ENCODE measurements at places on chromosomes 7 and 10. TPM values are rescaled to one million over a fixed set of nuclear protein-coding genes. Genes with fewer than 3 reads are reported as not detected.

- DNase-seq = no peak
Measured at GRCh38 chr10:12638103-12638502, 288.8 kb downstream of the CAMK1D start.

DNA sequence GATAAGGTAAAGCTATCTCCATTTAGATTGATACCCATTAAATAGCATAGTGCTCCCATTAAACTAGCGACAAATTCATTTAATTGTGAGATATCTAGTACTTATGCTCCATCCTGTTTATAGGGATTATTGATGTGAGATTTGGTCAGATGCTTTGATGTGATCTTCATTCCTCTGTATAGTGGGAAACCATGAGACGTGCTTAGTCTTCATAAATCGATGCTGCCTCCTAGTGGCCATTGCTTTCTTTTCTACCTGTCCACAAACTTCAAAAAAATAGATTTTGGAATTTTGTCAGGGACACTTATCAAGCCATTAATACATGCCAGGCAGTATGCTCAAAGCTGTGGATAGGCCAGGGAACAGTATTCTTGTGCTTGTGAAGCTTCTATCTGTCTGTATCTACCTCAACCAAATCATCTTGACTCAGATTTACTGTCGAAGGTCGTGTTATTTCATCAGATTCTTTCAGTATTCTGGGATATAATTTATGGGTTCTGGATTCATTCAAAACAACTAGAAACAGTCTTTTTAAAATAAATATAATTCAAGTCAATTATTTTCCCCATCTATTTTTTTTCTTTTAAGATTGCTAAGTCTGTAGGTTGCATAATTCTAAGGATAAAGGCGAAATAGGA, 12.0 kb downstream of the LSM8 start:
- DNase-seq = no peak

- no peak for DNase-seq
Measured at GRCh38 chr7:23012186-23012585, 1.7 kb downstream of the HYCC1 start.

GRCh38 chr10:3778692-3779157, 6.3 kb downstream of the KLF6 start:
- DNase-seq = no peak

- no peak for DNase-seq
Measured at GRCh38 chr7:149692557-149692982, 80.8 kb downstream of the ZNF467 start.

Gene AUTS2
- total RNA-seq = 40.4 TPM

- DNase-seq = no peak
Measured at GRCh38 chr7:72035266-72035665, 376.9 kb downstream of the CALN1 start.

DNA sequence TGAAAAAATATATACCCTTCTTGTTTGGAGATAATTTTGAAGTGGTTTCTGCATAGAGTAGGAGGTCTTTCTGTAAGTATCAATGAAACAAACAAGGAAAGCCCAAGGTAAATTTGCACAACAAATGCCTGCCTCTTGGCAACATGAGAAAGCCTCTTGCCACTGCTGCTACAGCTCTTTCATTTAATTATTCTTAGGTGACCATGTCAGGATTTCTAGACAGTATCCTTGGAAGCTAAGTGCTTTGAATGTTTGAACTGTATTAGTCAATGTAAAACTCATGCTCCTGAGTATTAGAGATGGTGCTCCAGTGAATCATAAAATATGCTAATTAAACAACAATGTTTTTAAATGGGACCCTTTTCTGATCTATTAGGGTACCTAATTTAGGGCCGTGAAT, 81.2 kb upstream of the ITGB1 start:
- no peak for DNase-seq

GRCh38 chr10:24152270-24152669, 56.7 kb upstream of the KIAA1217 start:
- DNase-seq = no peak

DNA sequence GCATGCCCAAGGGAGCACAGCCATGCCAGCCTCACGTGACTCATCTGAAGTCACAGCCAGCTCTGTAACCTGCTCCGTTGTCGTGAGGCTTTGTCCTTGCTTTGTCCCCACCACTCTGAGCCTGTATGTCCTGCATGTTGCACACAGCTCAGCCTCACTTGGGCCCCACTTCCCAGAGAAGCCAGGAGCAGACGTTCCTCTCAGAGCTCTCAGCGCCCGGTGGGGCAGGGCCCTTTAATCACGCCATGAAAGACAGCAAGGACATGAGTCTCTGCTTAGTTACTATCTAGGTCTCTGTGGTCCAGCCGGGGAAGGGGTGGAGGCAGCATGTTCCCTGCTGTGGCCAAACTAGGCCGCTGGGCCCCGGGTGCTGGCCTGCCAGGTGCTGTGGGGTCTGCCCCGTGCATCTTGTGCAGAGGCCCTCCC, 127.4 kb upstream of the FAM20C start:
- no peak for DNase-seq

GRCh38 chr10:87759551-87759950, 58.5 kb downstream of the ATAD1 start:
- no peak for DNase-seq

Gene MBL2
- not detected for total RNA-seq

DNA sequence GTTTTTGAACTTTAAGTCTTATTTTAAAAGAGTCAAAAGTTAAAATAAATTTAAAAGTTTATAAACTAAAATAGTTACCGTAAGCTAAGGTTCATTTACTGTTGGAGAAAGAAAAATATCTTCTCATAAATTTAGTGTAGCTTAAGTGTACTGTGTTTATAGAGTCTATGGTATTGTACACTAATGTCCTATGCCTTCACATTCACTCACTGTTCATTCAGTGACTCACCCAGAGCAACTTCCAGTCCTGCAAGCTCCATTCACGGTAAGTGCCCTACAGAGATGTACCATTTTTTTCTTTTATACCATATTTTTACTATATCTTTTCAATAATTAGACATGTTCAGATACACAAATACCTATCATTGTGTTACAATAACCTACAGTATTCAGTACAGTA, 97.6 kb downstream of the PTN start:
- no peak for DNase-seq

GRCh38 chr7:5173496-5173895, 16.5 kb upstream of the WIPI2 start:
- DNase-seq = no peak

GRCh38 chr10:66625709-66626590, 299.9 kb upstream of the LRRTM3 start:
- no peak for DNase-seq

DNA sequence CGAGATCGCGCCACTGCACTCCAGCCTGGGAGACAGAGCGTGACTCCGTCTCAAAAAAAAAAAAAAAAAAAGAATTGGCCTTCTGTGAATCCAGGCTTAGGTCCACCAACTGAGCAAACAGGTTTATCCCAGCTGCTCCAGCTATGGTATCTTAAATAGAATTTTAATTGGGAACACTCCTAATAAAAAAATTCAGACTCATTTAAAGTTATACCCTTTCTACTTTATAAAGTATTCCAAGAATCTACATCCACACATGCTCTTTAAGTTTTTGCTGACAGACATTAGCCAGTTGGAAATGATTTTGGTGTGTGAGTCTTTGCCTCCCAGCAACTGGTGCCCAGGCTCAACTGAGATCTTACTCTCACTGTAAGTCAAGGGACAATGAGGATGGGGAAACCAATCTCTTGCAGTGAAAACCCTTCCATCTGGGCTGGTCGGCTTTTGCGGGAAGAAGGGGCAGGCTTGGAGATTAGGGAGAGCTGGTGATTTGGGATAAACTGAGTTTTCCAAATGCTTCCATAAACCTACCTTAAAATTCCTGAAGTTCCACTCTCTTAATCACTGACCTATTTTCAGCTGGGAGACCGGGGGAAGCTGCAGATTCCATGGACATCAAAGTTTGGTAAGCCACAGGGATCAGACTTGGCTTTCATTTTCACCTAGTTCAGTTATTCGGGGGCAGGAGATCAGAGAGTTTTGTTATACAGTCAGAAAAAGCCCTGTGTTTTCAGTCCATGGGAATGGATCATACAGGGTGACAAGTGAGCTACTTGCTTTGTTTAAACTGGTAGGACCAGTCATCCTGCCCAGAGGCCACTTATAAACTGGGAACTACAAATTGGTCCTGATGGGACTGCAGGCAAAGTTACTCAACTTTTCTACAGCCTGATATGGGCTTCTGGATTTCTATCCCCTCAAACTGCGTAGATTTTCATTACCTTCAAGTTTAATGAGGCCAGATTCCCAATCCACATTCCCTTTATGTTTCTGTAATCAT, 89.3 kb upstream of the ZNF746 start:
- DNase-seq = no peak

Gene SEMA3D
- 9.1 TPM for total RNA-seq

Gene NPY4R2
- total RNA-seq = 10.1 TPM

Gene POU6F2
- total RNA-seq = 0.32 TPM

GRCh38 chr7:299169-299568, 9.2 kb downstream of the FOXL3 start:
- no peak for DNase-seq

DNA sequence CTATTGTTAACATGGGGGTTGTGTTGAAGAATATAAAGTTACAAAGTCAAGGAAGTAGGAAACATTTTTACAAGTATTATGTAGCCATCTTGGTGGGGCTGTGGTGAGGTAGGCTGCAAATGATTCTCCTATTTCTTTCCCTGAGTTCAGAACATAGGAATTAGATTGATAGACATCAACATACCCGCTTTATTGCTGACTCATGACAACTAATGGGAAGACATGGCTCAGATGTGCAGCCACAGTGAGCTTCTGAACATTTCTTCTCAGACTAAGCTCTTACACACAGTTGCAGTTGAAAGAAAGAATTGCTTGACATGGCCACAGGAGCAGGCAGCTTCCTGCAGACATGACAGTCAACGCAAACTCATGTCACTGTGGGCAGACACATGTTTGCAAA, 110.7 kb downstream of the ANKRD30A start:
- DNase-seq = no peak

Gene DRGX
- total RNA-seq = 0.45 TPM

Gene PHYHIPL
- total RNA-seq = not detected

GRCh38 chr7:44073664-44074348, 8.4 kb upstream of the PGAM2 start:
- DNase-seq = no peak

- DNase-seq = no peak
Measured at GRCh38 chr7:79692015-79692414, 238.5 kb upstream of the MAGI2 start.

Gene ZNF488
- total RNA-seq = 0.73 TPM

DNA sequence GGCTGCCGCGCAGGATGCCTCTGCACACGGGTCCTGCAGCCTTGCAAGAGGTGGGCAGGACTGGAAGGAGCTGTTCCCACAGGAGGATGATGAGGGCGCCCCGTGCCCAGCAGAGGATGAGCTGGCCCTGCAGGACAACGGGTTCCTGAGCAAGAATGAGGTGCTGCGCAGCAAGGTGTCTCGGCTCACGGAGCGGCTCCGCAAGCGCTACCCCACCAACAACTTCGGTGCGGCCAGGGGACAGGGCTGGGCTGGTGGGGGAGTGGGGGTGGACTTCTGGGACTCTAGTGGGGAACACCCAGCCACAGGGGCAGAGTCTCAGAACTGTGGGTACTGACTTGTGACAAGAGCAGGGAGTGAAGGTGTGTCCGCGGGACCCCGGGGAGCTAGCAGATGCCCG, 16.0 kb downstream of the ZFYVE27 start:
- no peak for DNase-seq

GRCh38 chr10:13321576-13321975, 21.7 kb upstream of the PHYH start:
- DNase-seq = no peak

- no peak for DNase-seq
Measured at GRCh38 chr10:77566236-77566635, 71.4 kb downstream of the KCNMA1 start.

DNA sequence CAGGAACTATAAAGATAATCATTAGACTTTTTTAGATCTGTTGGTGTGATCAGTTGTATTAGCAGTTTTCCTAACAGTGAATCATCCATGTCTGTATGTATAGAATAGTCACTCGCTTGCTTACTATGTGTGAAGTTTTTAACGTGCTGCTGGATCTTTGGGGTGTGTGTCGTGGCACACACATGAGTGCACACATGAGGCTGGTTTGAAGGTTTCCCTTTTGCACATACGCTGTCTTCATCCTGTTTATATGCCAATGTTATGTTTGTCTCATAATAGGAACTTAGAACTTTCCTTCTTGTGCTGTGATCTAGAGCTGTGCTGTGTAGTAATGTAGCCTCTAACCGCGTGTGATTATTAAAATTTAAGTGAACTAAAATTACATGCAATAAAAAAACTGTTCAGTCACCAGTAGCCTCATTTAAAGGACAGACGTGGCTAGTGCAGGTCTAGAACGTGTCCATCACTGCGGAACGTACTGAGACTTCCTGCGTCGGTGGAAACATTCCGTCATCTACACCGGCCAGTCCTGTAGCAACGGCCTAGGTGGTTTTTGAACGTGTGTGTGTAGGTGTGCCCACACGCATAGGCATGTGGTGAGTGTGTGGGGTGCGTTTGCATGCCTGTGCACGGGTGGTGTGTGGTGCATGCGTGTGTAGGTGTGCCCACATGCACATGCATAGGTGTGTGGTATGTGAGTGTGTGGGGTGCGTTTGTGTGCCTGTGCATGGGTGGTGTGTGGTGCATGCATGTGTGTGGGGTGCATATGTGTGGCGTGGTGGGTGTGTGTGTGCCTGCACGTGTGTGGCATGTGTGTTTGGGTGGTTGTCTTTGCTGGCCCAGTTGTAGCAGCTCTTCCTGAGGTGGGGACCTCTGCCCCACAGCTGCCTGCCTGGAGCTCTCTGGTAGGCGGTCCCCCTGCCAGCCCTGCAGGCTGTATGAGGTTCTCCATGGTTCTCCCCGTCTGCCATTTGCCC, 56.6 kb downstream of the INPP5A start:
- peak; percentile 37 for DNase-seq

DNA sequence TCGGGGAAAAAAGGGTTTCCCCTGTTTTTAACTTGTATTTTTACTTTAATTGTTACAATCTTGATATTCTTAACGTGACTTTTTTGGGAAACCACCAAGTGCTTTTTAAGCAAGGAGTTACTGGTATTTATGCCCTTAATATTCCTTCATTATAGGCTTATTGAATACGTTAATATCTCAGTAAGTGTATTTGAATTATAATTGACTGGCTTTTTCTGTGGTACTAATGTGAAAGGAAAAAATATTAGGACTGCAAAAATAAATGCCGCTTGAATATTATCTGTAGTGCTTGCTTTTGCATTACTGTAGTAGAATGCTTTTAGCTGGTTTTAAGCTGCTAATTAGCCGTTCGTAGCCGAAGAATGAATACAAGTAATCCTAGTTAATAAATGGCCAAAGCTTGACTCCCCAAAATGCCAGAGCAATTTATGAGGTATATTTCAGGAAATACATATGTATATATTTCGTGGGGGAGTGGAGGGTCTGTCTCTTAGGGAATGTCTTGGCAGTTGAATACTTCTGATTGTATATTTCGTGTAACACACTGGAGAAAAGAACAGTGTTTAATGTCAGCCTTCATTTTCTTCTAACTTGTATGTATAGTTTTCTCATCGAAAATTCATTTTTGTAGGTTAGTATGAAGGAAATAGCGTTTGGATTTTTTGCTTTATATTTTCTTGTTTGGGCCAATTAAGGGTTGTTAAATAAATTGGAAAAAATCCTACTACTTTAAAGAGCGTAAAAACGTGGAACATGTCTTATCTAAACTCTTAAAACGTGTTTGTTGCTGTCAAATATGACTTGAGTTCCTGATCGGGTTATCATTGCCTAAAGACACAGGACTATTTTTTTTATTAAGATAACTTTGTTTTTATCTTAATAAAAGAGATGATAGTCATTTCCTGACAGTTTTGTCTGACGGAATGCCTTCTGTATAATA, 1.5 kb downstream of the PDCD4 start:
- DNase-seq = no peak
